ENCODE measurements at places on chromosomes 12 and 14.

- DNase-seq, result no peak
Measured at GRCh38 chr14:104975481-104976197, 2.5 kb downstream of the AHNAK2 start.

GRCh38 chr12:125744201-125744600 is 679.0 kb downstream of the AACS start:
- no peak for DNase-seq

GRCh38 chr12:7129287-7129871 is 690 bp upstream of the RBP5 start:
- no peak for DNase-seq

GRCh38 chr14:100904307-100905087 is 975 bp upstream of the RTL1 start:
- no peak for DNase-seq

GRCh38 chr12:53791735-53792326 is 40.1 kb upstream of the CISTR start:
- peak; percentile 18 for DNase-seq

DNA sequence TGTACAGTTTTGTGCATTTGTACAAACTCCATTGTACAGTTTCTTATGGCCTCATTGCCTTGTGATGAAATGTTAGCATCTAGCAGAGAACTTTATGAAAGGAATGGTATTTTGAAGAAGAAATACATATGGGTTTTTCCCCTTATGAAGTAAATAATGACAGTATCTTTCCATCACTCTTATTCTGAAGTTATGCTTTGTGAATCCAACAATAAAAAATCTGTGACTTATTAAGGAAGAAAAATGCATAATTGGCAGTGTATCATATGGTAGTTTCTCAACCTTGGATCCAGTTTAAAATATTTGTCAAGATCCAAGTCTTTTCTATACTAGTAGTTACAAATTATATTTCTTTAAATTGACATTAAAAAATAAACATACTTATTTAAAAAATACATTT is 859.1 kb upstream of the FLRT2 start:
- DNase-seq, result no peak

DNA sequence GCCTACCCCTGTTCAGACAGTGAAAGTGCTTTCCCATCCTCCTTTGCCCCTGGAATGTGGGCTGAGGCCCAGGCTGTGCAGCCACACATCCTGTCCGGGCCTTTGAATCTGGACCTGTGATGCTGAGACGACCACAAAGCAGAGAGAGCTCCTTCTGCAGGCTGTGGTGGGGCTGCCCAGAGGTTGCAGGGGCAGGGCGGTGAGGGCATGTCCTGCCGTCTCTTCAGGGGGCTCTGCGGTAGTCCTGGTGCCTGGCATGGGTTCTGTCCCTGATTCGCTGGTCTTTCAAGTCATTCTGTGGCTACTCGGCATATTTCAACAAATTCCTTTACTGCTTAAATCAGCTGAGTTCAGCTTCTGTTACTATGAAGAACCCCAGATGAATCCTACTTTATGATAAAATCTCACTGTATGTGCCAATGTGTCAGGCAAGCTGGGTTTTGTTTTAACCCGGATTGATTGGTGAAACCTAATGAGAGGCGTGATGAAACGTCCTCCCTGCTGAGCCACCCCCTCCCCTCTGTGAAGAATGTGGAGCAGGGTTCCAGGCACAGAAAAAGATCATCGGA is 63.4 kb upstream of the DICER1 start:
- DNase-seq, result no peak

GRCh38 chr12:104494137-104494792 is 37.5 kb downstream of the CHST11 start:
- no peak for DNase-seq

DNA sequence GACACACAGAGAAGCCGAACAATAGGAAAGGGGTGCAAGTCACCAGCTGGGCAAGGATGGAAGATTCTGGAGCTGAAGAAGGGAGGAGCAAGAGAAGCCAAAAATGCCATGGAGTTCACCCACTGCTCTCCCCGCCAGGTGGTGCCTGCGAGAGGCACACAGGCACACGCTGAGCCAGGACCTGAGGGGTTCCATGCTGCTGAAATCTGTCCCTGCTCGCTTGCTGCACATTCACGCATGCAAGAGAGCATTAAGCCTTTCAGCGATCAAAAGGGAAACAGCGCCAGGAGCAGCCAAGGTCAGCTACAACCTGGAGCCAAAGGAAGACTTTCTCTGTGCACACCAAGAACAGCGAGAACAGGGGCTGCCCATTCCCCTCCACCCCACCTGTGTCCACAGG is 104.1 kb downstream of the ANO2 start:
- DNase-seq, result no peak

DNA sequence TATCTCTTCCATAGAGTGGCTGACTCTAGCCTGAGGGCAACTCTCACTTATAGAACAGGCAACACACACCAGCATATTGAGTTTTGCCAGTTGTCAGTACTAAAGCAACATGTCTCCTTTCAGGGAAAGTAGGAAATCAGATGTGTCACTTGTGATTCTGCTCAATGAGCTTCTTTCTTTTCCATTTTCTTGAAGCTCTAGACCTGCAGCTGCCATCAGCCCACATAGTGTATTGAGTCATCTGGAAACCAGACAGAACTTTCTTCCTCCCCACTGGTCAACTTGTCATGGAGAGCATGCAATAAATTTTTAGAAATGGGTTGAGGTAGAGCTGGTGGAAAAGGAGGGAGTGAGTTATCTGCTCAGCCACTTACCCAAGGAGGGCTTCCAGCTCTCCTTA is 209.0 kb upstream of the PLEKHG7 start:
- no peak for DNase-seq

DNA sequence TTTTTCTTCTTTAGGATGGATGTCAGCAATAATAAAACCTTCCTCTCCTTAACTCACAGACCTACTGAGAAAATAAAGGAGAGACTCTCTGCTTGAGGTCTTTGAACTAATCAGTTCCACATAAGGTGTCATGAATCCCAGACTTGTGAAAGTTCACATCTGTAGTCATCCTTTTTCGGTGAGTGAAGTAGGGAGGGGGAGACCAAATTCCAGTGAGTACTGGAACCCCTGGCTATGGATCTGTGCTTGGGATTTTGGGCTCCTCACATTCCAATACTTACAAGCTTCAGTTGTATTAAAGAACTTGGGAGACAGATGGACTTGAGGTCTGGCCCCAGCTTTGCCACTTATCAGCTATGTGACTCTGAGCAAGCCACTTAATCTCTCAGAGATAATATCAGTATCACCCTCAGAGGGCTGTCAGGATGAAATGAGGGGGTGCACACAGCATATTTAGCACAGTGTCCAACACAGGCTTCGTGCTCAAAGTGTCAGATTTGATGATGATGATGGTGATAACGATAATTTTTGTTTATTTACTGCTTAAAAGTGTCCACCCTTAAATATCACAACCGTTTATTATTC is 34.8 kb upstream of the APPL2 start:
- no peak for DNase-seq

DNA sequence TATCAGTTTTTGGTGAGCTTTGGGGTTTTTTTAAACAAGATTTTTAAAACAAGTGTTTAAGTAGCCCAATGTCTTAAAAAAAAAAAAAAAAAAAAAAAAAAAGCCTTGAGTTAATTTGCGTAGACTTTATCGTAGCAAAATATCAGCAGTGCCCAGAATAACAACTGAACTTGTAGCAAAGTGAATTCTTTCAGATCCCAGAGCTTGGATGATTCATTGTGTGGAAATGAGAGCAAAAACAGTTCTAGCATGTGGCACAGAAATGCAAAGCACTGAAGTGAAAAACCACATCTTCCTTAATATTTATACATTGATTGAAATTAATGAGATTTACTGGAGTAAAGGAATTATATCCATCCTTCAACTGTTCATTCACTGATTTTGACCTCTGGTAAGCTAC is 258.1 kb downstream of the EGLN3 start:
- DNase-seq, result no peak

DNA sequence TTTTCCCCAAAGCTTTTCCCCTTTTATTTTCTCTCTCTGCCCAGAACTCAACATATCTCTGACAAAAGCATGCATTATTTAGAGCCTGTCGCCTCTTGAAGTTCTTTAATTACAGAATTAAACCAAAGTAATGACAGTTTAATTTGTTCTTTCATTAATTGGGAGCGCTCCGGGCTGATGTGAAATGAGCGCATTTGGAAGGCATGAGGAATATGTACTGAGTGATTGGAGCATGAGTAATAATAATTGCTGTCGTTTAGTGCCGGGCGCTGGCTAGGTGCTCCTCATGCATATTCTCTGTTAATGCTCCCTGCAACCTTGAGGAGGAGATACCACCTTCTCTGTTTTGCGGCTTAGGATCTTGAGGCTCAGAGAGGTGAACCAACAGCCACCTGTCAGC is 120.5 kb downstream of the SLC25A47 start:
- peak; percentile 52 for DNase-seq

DNA sequence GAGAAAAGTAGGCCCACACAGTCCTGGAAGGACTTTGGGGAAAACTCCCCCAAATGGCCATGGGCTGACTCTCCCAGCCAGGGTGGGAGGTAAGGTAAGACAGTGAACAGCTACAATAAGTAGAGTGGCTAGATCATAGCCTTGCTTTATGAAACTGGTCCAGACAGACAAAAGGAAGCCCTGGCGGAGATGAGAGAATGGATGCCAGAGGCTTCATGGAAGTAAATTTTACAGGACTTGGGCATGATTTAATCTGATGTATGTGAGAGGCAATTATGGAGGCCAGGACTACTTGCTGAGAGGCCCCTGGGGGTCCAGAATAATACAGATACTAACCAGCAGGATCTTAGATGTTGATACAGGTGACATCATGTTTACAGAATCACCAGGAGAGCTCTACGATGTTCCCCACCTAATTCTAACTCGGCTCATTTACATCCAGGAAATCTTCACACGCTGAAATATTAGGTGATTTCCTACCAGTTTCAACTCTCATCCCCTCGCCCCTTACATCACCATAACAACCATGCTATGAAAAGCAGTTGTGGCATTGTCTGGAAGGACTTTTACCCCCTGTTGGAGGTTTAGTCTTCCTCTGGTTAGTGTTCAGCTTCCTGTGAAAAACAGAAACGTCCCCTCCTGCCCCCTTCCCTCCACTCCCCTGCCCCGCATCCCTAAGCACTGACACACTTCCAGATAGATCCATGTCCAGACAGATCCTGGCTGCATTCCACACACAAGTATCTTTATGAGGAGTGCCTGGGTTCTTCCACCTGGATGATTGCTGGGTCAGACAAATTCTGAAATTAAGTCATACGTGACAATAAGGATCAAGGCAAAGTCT is 39.5 kb upstream of the NT5DC3 start:
- no peak for DNase-seq

- no peak for DNase-seq
Measured at GRCh38 chr12:107254258-107254856, 161.0 kb upstream of the CRY1 start.

GRCh38 chr12:117890137-117890536 is 78.7 kb downstream of the KSR2 start:
- DNase-seq, result no peak

- DNase-seq, result peak; percentile 63
Measured at GRCh38 chr12:53991077-53991460, 6.1 kb downstream of the HOXC10 start.

DNA sequence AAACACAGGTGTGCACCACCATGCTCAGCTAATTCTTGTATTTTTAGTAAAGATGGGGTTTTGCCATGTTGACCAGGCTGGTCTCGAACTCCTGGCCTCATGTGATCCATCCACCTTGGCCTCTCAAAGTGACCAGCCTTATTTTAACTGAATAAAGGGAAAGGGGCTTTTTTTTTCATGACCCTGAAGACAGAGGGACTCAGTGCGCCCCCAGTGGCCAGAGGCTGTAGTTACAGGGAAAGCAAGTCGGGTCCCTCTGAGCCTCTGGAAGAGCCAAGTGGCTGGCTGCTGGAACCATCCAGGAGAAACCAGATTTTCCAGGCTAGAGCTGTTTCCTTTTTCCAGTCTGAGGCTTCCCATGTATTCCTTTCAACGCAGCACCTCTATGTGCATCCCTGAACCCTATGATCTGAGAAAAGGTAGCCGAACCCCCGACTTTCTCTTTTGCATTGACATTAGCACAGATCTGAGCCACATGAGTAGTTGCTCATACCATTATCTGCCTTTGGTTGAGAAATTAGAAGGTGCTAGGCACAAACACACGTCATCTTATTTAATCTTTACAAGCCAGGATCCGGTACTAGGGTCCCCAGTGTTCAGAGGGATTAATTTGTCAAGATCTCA is 342.7 kb downstream of the CACNA1C start:
- DNase-seq, result peak; percentile 25

DNA sequence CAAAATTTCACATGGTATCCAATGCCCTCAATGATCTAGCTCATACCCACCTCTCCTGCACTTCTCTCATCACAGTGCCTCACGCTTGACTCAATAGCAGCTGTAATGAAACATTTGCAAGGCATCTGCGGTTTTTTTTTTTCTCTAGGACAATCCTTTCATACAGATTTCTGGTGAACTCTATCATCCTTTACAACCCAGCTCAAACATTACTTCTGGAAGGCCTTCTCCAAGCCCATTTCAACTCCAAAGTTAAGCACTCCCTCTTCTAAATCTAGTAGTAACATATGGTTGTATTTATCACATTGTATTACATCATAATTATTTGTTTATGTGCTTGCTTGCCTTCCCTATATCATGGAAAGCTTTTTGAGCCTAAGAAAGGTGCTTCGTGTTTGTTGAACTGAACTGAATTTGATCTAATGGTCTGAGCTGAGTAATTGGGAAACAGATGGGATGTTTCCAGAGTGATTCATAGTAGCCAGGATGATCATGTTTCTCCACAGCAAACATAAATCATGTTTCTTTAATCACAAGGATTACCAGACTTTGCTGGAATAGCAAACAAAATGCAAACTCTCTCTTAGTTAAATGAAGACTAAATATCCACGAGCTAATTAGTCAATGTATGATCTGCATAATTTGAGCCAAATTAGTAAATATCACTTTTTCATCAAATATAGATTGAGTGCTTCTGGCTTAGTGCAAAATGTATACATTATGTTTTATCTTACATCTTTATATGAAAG is 14.3 kb downstream of the CFL2 start:
- DNase-seq, result peak; percentile 96

DNA sequence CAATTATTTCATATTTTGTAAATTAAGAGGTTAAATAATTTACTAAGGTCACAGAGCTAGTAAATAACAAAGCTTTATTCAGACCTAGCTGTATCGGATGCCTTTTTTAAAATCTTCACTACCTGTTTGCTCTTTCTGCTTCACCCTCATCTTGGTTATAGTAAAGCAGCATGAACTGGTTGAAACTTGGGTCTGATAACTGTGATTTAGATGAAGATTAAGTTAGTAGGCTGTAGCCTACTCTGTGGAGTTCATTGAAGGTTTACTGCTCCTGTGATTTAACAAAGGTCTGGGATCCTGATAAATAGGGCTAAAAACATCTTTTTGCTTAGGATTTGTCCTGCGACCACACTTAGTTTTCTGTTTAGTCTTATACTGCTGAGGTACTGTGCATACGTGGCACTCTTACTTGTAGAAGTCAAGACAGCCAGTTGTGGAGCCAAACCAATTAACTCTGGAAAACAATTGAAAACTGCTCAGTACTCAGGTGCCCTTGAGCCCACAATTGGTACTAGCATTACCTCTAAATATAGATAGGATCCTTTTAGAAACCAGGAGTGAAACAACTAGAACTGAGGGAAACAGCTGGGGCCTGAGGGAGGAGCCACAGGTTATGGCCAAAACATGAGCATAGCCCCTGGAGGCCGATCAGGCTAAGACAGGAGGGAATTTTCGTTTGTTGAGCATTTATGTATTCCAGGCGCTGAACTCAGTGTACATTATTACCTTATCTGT is 2.3 kb downstream of the SPATS2 start:
- peak; percentile 59 for DNase-seq
